DMS79 treated with DMSO at 0.1 percent for 48 hours (cell line): ENCODE measurements at places on chromosomes 12 and 14.

DNA sequence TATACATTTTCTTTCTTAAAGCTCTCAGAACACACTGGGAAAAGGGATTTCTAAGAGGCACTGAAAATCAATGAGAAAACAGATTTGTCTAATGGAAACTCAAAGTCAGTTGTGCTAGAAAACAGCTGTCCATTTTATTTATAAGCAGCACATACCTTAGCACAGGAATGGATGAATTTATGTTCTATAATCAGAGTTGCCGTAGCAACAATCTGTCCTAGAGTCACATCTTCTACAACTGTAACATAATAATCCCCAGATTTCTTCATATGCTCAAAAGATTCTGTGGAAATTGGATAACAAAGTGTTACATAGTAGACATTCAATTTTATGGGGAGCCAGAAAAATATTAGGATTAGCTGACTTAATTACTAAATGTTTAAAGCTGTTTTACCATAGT is 9.8 kb downstream of the GNPNAT1 start:
- DNase-seq: no peak

- no peak for DNase-seq
These were observed 27.7 kb downstream of the DIO3 start for GRCh38 chr14:101588990-101589389.

DNA sequence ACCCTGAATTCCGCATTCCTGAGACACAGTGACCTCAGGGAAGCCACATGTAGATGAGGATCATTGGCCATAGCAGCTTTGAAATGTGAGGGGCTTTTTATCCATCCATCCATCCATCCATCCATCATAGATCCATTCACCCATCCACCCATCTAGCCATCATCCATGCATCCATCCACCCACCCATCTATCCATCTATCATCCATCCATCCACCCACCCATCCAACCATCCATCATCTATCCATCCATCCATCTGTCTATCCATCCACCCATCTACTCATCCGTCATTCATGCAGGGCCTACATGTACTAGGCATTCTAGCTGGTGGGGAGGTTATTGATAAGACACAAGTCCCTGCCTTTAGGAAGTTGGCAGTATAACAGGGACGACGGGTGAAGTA is 27.9 kb upstream of the CEBPE start:
- DNase-seq: no peak

GRCh38 chr12:78331753-78332152 is 501.1 kb downstream of the NAV3 start:
- DNase-seq: no peak

GRCh38 chr14:59273737-59274136 is 85.3 kb downstream of the DAAM1 start:
- no peak for DNase-seq

- DNase-seq: no peak
These were observed 130.0 kb downstream of the DPF3 start for GRCh38 chr14:72763892-72764291.

DNA sequence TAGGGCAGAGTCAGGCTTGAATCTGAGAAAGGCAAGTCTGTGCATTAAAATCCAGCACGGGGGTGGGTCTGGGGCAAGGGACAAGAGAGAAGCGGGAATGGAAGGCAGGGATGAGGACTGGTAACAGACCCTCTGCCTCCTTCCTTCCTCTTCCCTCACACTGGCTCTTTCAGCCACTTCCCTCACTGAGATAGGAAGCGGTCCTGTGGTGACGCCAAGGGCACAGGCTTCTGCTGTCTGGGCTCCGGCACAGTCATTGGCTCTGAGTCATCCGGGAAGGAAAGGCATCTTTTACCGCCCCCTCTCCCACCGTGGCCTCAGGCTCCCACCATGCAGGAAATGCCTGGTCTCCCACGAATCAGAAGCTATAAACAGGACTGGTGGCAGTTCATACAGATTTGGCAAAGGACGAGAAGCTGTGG is 70.2 kb downstream of the ETV6 start:
- no peak for DNase-seq

DNA sequence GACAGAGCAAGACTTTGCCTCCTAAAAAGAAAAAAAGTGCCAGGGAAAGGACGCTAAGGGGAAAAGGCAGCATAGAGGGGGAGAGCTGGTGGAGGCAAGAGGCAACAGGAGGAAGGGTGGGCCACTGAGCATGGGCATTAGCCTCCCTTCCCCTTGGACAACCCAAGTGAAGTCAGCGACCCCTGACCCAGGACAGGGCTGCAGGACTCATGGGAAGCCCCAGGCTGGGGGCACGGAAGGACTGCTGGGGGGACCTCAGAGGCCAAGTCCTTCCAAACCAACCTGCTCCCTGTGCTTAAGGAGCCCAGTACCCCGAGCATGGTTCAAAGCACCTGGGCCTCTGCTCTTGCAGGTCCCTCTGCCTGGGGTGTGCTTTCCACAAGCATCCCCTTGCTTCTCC is 27.5 kb downstream of the CMKLR1 start:
- DNase-seq: no peak

DNA sequence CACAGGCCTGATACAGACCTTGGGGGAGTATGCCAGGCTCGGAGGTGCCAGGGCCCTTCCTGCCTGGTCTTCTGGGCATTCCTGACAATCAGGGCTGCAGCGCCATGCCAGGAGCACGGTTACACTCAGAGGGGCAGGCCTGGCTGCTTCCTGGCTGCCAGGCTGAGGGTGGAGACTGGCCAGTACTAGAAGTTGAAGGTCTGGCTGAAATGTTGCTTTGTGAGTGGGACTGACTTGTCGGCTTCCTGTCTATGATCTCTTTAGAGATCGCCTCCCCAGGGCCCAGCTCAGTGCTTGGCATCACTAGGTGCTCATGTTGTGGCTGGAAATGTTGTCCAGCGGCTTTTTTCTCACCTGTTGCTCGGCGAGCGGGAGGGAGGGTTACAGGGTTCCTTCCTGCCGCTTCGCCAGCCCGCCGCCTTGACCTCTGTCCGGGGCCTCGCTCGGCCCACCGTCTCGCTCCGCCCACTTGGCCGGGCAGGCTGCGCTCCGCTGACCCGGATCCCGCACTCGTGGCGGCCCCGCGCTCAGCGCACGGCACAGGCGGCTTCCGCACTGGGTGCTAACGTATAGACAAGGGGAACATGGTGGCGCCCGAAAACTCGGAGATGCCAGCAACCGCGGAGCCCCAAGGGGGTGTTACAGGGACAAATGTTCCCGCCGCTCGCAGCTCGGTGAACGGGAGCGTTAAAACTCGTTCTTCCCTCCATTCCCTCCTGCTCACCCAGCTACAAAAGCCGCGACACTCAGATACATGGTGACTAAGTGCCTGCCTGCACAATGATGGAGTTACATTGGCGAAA is 32.6 kb downstream of the PAPLN start:
- DNase-seq: no peak

DNA sequence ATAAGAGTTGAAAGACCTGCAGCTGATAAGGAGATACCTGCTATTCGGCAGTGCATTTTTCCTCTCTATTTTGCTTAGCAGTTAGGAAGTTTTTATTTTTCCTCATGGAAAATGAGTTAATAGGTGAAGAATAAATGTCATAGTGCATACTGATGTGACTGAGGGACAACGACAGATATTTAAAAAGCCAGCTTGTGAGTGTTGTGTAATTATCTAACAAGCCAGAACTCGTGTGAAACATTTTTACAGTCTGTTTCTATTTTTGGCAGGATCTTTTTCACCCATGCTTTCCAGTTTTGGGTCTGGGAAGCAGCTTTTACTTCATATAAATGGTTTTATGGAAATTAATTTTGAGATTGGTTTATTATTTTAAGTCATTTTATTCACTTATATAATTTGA is 2.9 kb downstream of the FBXO34 start:
- no peak for DNase-seq

- DNase-seq: no peak
These were observed 4.3 kb downstream of the NFE2 start for GRCh38 chr12:54296393-54297099.

DNA sequence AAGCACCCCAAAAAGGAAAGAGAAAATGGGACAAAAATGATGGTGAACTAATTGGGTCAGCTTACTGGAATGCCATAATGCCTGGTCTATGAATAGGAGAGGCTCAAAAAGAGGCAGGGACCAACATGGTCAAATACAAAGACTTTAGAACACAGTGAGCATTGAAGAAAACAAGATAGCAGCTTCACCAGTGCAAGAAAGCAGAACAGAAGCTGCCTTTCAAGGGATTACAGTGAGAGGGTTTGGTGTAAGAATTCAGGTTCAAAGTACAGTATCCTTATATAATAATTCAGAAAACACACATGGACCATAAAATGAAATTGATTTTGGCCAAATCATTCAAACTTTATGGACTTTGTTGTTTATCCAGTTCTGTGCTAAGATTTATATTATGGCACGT is 162.1 kb downstream of the NAV3 start:
- DNase-seq: no peak

GRCh38 chr12:111056618-111057521 is 136.5 kb upstream of the MYL2 start:
- DNase-seq: no peak

- DNase-seq: no peak
These were observed 18.9 kb downstream of the RFC5 start for GRCh38 chr12:118035190-118036041.

GRCh38 chr12:116856729-116857128 is 24.5 kb downstream of the HRK start:
- no peak for DNase-seq

- no peak for DNase-seq
These were observed 7.9 kb downstream of the TRIM9 start for GRCh38 chr14:51087031-51087441.

- no peak for DNase-seq
These were observed 25.5 kb downstream of the ZNF664 start for GRCh38 chr12:123998344-123998990.

- DNase-seq: no peak
These were observed 49.5 kb downstream of the PPP2R5C start for GRCh38 chr14:101810897-101811621.

- no peak for DNase-seq
These were observed 152.7 kb downstream of the KCNK10 start for GRCh38 chr14:88170333-88170732.

GRCh38 chr12:8065991-8066594 is at the start of gene C3AR1:
Gene C3AR1 (minus strand): TSS chr12:8066359. CDS start chr12:8060185, 6,174 bp downstream.
- no peak for DNase-seq

DNA sequence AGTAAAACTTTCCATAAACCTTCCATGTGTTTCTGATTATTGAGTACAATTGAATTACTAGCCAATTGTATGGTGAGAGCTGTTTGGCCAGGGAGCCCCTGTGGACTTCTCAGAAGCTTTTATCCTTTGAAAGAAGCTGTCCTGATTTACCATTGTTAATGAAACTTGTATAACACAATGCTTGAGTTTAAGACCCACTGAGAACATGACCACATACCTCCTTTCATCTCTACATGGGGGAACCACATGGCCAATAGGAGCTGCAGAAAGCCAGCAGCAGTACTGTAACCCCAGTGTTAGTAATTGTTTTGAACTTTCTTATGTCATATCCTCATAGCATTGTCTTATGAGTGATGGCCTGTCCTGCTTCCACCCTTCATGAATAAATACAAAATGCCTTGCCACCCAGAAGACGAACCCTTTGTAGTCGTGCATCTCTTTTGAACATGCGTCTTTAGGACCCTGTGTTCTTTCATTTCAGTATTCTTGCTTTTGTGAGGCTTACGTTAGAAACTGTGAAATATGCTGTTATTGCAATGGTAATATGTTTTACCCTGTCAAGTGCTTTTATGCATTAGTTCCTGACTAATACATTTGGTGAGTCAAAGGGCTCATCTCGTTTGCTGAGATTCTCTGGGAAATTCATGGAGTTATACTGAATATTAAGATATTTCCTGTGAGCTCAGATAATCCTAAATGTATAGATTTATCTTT is 815.7 kb downstream of the NRXN3 start:
- DNase-seq: no peak

- DNase-seq: no peak
These were observed 1.4 kb upstream of the ARID2 start for GRCh38 chr12:45727980-45728629.

DNA sequence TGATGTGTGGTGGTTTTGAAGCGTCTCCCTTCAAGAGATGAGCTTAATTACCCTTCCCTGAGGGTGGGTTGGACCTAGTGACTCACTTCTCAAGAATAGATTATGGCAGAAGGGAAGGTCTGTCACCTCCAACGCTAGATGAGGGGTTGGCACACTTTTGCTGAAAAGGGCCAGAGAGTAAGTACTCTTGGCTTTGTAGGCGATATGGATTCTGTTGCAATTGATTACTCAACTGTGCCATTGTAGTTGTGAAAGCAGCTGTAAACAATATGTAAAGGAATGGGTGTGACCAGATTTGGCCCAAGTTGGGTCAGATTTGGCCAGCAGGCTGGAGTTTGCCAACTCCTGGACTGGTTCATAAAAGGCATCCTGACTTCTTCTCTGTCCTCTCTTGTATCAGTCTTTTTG is 53.3 kb downstream of the SMIM41 start:
- no peak for DNase-seq

- DNase-seq: no peak
These were observed 986 bp upstream of the NTF3 start for GRCh38 chr12:5430641-5431603.
